PC-3 (cell line): ENCODE measurements at places on chromosomes 12 and 14.

- peak; percentile 7 for DNase-seq
These were observed 13.4 kb downstream of the ISM2 start for GRCh38 chr14:77485256-77485655.

DNA sequence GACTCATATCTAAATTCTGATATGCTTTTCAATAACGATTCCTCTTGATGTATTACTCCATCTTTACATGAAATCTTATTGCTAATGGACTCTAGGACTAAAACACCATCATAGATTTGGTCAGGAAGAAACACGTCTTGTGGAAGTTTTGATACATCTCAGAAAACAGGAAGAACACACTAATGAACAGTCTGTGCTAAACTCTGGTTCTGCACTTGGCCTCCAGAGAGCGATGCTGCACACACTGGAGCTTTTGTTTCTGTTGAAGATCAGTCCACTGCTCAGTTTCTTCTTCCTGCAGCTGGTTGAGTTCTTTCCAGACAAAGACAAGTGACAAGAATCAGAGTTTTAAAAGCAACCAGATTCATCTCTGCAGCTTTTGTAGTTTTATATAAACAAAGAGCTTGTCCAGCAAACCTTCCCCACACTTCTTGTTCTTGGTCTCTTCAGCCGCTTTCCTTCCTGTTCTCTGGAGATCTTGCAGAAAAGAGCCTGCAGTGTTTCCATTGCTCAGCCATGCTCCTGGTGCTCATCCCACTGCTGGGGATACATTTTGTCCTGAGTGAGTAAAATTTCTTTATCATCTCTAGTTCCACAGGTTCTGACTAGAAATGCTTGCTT, 229.1 kb upstream of the OR4E1 start:
- no peak for DNase-seq

DNA sequence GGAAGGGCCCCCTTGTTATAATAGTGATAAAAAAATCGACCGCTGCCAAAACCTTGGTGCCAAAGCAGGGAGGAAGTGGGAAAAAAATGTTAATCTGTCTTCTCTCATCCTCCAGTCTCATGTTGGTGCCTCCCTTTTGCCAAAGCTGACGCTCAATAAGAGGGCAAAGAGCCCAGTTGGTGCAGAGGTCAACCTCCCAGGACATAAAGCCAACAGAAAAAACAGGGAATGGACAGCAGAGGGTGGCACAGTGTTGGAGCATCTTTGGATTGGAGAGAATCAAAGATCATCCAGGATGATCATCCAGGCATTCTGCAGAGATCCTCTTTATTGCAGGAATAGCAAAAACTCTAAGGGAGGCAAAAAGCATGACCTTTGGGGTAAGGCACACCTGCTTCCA, 9.8 kb upstream of the TTC9 start:
- DNase-seq = no peak

GRCh38 chr12:48005001-48005749, 899 bp upstream of the COL2A1 start:
- no peak for DNase-seq

DNA sequence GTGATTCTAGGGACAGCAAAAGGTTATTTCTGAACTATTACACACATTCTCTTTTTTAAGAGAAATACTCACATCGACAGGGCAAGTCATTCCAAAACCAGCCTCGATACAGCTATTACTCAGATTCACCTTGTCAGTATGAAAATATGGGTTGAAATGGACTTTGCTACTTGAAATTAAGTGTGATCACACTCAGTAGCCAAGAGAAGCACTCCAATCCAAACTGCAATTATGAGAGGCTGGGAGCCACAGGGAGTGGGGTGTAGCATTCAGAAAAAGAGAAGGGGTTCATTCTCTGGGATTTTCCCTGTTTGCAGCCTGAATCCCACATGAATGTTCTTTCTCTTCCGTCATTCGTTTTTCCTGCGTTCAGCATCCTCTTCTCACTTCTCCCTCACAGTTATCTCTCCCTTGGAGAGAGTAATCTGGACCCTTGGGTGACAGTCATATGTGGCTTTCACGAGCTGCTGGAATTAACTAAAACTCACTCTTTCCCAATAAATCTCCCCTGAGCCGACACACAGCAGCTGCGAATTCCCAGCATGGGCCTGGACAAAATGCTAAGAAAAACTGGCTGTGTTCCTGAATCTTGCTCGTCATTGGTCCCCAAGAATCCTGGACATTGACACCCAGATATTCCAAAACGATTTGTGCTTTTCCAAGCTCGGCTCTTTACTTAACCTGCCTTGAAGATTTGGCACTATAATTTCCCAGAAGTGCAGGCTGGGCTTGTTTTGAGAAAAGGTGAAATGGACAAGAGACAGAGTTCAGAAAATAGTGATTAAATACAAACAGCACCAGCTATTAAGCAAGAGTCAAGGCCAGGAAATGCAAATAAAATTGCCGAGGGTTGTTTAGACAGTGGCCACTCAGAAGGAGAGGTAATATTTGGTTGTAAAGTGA, 199.5 kb upstream of the PLEKHG7 start:
- DNase-seq = no peak

- DNase-seq = no peak
These were observed 8.4 kb downstream of the CATSPERB start for GRCh38 chr14:91723501-91723900.

DNA sequence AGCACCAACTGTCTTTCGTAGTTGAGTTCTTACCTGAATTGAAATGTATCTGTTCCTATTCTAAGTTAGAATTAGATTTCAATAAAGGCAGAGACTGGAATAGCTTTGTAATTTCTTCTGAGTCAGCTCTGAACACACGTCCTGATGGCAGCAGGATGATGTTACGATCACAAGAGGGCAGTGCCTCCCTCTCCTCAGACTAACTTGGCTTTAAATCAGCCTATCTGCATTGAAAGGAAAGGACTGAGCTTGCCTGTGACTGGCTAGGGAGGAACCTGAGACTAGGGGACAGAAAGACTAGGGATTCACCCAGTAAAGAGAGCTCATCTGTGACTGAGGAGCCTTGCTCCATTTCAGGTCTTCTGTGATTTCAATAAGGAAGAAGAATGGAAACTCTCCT, 323.7 kb upstream of the OR4E1 start:
- DNase-seq = peak; percentile 62

DNA sequence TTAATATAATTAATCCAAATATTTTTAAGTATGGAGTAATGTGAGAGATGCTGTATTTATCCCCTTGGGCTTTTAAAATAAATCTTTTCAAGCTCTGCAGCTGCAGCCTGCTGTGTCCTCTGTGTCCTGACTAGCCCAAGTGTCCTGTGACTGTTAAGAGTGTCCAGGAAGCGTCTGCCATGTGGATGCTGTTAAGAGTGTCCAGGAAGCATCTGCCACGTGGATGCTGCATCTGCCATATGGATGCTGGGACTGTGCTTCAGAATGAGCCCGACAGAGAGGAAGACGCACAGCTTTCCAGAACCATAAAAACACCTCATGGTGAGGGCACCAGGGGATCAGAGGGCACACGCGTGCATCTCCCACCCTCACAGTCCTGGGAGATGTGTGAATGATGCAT, 307.2 kb downstream of the ADGRD1 start:
- no peak for DNase-seq

- DNase-seq = no peak
These were observed 410.1 kb downstream of the NAV3 start for GRCh38 chr12:78240827-78241226.

GRCh38 chr14:52797653-52798052, 6.2 kb upstream of the GNPNAT1 start:
- DNase-seq = no peak
